Lung (tissue), 17 donors: ENCODE measurements at places on chromosomes 13 and 19. TPM values are rescaled to one million over a fixed set of nuclear protein-coding genes. Genes with fewer than 3 reads are reported as not detected.
A peak's percentile ranks its signal among the peaks of the same experiment; 100 is the strongest.

GRCh38 chr19:34686455-34686854 is 9.0 kb downstream of the ZNF302 start:
- no peak for DNase-seq

DNA sequence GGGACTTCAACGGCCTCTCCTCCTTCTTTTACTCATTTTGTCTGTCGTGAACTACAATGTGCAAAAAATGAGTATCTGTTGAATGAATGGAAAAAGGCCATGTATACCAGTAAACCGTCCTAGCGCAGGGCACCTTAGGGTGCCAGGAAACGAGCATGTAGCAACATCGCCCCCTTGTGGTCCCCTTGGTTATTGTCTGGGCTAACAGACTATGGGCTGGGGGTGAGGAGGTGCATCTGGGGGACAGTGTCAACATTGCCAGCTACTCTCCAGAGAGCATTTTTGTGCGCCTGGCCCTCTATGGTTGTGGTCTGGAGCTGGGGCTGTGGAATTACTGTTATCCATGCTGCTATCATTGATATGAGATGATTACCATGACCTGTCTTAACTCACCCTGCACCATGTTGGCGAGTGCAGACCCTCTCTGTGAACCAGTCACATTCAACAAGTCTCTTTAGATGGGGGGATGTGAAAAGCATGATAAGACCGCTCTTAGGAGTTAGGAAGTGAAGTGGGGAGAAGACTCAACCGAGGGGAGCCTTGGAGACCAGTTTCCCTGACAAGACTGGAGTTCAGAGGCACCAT is 22.8 kb upstream of the SIGLEC11 start:
- DNase-seq = peak; percentile 46

Gene SRRM5
- total RNA-seq = not detected

Gene SLITRK6
- total RNA-seq = 5.6 TPM

- DNase-seq = no peak
Measured at GRCh38 chr13:30652746-30653386, 35.1 kb downstream of the USPL1 start.
